ENCODE measurements at places on chromosomes 5 and 9. TPM values are rescaled to one million over a fixed set of nuclear protein-coding genes. Genes with fewer than 3 reads are reported as not detected.

Gene DOCK2
- total RNA-seq, result 0.87 TPM

Gene DNAI1
- not detected for total RNA-seq

Gene LARP1
- total RNA-seq, result 86.0 TPM

Gene FYB1
- 0.02 TPM for total RNA-seq

Gene OSMR
- total RNA-seq, result 82.8 TPM

GRCh38 chr9:121285835-121286687 lies 18.1 kb downstream of the GSN start:
- DNase-seq, result peak; percentile 38

DNA sequence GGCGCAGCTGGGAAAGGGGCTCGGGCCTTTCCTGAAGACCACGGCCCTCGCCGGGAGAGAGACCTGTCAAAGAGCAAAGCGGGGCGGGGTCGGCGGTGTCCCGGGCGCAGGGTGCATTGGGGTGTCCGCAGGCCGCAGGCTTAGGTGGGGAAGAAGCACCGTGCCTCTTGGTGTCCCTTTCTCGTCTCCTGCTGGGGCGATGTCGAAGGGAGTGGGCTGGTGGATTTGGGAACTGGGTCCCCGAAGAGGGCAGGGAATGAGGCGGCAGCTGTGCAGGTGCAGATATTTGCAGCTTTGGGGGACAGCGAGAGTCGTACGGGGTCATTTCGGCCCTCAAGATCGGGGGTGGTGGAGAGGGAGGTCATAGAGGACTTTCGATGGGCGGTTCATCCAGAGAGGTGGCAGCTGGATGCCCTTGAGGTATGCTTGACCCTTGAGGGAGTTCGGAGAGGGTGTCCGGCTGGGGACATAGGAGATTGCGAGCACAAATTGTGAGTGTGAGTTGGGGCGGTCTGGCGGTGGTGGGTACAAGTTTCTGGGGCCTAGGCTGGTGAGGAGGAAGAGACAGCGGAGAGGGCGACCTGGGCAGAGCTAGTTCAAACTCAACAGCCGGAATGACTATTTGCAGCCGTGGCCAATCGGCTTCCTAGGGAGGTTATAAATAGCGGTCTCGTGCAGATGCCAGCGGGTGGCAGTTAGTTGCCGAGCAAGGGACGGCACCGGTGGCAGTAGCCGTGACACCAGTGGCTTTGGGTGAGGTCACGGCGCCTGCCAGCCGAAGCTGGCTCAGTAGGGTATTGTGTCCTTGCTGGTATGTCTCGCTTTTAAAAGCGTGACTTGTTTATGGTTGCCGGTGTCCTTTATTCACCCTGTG lies 601 bp downstream of the NNT start:
- DNase-seq, result no peak

- DNase-seq, result no peak
Measured at GRCh38 chr9:27196383-27196782, 87.4 kb downstream of the TEK start.

- no peak for DNase-seq
Measured at GRCh38 chr9:120696551-120697230, 17.6 kb downstream of the MEGF9 start.

DNA sequence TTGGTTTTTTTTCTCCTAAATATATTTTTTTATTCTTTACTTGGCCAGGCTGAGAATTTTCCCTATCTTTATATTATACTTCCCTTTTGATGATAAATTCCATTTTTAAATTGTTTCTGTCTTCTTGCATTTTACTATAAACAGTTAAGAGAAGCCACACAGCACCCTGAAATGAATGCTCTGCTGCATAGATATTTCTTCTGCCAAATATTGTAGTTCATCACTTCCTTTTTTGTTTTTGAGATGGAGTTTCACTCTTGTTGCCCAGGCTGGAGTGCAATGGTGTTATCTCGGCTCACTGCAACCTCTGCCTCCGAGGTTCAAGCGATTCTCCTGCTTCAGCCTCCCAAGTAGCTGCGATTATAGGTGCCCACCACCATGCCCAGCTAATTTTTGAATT lies 8.5 kb upstream of the INIP start:
- DNase-seq, result no peak

GRCh38 chr9:37650873-37651768 lies at the start of gene FRMPD1:
FRMPD1 (plus strand) TSS chr9:37650954; CDS start chr9:37692642, 41,688 bp downstream.
- DNase-seq, result peak; percentile 21

GRCh38 chr5:35924950-35925722 lies 13.3 kb downstream of the CAPSL start:
- peak; percentile 38 for DNase-seq

- DNase-seq, result no peak
Measured at GRCh38 chr5:122751293-122751782, 23.5 kb upstream of the SNX2 start.

- no peak for DNase-seq
Measured at GRCh38 chr5:138170299-138170698, 8.1 kb downstream of the BRD8 start.

- no peak for DNase-seq
Measured at GRCh38 chr9:133910855-133911514, 81.1 kb downstream of the VAV2 start.

GRCh38 chr9:110069326-110070248 lies 138.4 kb downstream of the C9orf152 start:
- DNase-seq, result no peak

GRCh38 chr9:112921549-112921948 lies 30.9 kb upstream of the SLC46A2 start:
- peak; percentile 16 for DNase-seq
